SK-MEL-5 (cell line): ENCODE measurements at places on chromosomes 2 and 18. TPM values are rescaled to one million over a fixed set of nuclear protein-coding genes. Genes with fewer than 3 reads are reported as not detected.
A peak's percentile ranks its signal among the peaks of the same experiment; 100 is the strongest.

GRCh38 chr2:201432038-201432620 is 19.1 kb downstream of the TRAK2 start:
- no peak for DNase-seq

Gene OSBPL6
- 3.7 and 5.1 TPM in 2 replicates for total RNA-seq

GRCh38 chr18:46035696-46036680 is 36.1 kb downstream of the PSTPIP2 start:
- no peak for DNase-seq

DNA sequence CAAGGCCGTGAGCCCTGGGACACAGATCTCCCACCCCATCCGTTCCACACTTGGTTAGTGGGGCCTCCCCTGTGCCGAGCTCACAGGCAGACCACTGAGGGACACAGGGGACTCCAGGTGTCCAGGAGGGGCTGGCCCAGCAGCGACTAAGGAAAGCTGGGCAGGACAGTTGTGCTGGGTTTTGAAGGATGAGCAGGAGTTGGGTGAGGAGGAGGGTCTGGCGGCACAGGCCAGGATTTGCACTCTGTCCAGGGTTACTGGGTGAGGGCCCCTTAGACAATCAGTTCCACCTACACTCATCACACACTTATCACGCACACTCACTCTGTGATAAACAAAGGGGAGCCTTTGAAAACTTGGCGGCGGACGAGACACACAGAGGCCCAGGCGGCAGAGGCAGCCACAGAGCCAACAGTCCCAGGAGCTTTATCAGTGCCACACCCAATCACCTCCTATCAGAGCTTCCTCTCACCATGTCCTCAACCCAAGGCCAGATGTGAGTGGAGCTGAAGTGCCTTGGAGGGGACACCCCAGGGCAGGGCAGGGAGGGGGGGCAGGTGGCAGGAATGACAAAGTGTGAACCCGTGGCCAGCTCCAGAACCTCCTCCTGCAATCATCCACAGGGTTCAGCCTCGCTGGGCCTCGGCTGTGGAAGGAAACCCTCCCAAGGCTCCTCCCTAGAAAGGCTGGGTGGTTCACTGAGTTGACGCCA is 26.6 kb downstream of the BIN1 start:
- DNase-seq, result no peak

DNA sequence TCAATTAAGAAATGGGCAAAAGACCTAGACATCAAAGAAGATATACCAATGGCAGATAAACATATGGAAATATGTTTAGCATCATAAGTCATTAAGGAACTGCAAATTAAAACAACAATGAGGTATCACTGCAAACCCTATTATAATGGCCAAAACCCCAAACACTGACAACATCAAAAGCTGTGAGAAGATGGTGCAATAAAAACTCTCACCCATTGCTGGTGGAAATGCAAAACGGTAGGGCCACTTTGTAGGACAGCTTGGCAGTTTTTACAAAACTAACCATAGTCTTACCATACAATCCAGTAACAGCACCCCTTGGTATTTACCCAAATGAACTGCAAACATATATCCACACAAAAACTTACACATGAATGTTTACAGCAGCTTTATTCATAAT is 213.1 kb downstream of the UBE2E3 start:
- no peak for DNase-seq

Gene CASP8
- 25.3 and 29.6 TPM in 2 replicates for total RNA-seq

Gene DSG1
- 0.08 TPM in 1 of 2 replicates, not detected in the other for total RNA-seq

DNA sequence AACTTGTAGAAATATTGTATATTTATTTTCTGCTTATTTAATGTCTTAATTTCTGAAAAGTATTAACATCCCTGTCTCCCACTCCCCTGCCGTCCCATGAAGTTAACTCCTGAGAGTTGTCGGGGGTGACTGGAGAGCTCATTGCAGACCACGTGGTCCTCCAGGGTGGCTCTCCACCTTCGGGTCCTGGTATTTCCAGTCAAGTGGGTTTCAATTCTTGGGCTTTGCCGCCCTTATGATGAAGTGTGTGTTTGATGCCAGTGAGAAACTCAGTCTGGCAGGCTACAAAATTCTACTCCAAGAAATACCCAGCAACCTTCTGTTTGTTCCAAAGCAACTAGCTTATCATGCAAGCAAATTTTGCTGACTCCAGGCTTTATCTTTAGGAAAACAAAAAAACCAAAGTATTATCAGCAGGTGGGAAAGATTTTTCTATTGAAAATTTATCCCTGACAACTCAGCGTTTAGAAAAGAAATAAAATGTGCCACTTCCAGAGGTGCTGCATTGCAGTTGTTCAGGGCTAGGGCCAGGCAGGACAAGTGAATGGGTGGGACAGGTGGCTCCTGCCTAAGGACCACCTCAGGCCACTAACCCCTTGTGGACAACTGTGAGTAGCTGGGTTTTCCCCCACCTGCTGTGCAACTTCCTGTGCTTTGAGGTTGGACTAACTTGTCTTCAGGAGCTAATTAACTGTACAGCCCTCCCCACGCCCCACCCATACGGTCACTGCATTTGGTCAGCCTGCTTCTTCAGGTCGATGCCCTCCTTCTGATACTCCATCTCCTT is 46.6 kb downstream of the BCL2L11 start:
- DNase-seq, result no peak

- DNase-seq, result no peak
Observed at GRCh38 chr2:236768393-236769140, 198.9 kb downstream of the ACKR3 start.

DNA sequence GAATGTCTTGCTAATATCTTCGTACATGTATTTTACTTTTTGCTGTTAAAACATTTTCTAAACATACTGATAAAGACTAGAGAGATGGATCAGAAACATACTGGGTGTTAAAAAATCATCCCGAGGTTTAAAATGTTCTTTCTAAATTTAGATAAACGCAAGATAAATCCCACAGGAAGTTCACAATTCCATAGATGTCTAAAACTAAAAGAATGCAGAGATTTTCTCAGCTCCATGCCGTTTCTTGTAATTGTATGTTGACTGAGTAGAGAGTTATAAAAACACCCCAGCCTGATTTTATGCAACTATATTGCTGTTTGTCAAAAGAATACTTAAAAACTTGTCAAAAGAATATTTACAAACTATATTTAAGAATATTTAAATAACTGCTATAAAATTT is 455.7 kb downstream of the ARHGAP15 start:
- no peak for DNase-seq

- DNase-seq, result no peak
Observed at GRCh38 chr2:155218292-155218924, 519.9 kb downstream of the KCNJ3 start.

- DNase-seq, result no peak
Observed at GRCh38 chr2:138421315-138421970, 80.1 kb upstream of the SPOPL start.

GRCh38 chr2:216082117-216082711 is 495 bp downstream of the TMEM169 start:
- no peak for DNase-seq

GRCh38 chr2:82027921-82028615 is 1723.5 kb upstream of the LRRTM1 start:
- DNase-seq, result no peak

DNA sequence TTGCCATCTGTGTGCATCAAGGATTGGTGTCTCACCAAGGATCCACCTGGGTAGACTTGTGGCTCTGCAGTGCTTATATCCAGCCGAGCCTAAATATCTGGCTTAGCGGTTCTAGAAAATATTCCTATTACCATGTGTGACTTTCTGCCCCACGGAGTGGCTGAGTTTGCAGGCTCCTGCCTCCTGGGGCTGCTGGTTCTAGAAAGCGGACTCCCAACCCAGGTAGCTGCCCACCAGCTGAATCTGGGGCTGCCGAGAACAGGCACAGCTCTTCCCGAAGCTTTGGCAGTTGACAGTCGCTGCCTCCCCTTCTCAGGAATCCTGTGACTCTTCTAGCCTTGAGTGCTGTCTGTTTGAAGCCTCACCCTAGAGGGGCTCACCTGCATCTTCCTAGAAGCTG is 104.6 kb downstream of the TPGS2 start:
- DNase-seq, result no peak

- DNase-seq, result no peak
Observed at GRCh38 chr2:168241208-168241607, 6.2 kb downstream of the STK39 start.

DNA sequence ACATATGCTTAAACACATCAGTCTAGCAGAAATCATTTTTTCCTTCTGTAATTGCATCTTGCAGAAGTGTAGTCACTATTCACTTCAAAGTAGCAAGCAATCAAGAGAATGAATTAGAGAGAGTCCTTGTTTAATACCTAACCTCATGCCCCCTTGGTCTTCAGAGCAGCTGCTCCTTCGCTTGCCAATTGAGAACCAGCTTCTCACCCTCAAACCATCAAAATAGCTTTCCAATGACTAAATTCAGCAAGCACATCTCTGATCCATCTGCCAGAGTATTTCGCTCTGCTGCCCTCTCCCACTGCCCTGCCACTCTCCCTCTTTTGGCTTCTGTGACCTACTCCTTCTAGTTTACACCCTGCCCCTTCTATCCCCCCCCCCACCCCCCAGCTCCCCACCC is 120.7 kb upstream of the AGAP1 start:
- DNase-seq, result no peak

GRCh38 chr18:74589021-74589420 is 8.6 kb upstream of the ZNF407 start:
- no peak for DNase-seq

Gene ACTR1B
- total RNA-seq, result 10.0 and 10.8 TPM in 2 replicates

- peak; percentile 32 for DNase-seq
Observed at GRCh38 chr2:208033701-208034502, 8.6 kb upstream of the PLEKHM3 start.

DNA sequence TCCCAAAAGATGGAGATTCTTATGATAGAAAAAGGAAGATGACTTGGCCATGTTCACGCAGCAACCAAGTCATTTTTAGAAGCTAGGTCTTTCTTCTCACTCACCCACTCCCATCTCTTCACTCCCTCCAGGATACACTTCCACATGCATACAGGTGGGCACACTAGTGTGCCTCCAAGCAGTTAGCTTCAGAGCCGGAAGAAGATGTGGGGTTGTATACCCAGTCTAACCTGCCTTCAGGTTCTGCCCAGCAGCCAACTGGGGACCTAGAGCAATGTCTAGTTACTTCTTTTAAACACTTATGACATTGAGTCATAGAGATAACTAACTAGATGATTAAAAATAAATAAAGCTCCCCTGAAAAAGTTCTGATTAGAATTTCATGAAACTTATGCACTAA is 21.8 kb upstream of the TANK start:
- no peak for DNase-seq

- DNase-seq, result no peak
Observed at GRCh38 chr2:178230396-178230795, 36.1 kb downstream of the OSBPL6 start.

DNA sequence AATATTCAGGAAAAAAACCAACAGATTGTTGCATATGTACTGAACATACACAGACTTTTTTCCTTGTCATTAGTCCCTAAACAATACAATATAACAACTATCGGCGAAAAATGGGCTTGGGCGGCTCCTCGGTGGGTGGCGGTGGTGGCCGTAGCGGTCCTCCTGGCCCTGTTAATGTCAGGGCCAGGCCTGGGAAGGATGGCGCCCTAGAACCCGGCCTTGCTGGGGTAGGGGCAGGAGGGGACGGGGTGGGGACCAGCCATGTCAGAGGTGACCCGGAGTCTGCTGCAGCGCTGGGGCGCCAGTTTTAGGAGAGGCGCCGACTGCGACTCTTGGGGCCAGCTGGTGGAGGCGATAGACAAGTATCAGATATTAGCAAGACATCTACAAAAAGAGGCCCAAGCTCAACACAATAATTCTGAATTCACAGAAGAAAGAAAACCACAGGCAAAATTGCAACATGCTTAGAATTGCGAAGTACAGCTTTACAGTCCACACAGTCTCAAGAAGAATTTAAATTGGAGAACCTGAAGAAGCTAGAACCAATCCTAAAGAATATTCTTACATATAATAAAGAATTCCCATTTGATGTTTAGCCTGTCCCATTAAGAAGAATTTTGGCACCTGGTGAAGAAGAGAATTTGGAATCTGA is 36.5 kb downstream of the ROCK2 start:
- DNase-seq, result no peak

GRCh38 chr2:136378712-136379595 is 261.0 kb upstream of the CXCR4 start:
- DNase-seq, result peak; percentile 66

DNA sequence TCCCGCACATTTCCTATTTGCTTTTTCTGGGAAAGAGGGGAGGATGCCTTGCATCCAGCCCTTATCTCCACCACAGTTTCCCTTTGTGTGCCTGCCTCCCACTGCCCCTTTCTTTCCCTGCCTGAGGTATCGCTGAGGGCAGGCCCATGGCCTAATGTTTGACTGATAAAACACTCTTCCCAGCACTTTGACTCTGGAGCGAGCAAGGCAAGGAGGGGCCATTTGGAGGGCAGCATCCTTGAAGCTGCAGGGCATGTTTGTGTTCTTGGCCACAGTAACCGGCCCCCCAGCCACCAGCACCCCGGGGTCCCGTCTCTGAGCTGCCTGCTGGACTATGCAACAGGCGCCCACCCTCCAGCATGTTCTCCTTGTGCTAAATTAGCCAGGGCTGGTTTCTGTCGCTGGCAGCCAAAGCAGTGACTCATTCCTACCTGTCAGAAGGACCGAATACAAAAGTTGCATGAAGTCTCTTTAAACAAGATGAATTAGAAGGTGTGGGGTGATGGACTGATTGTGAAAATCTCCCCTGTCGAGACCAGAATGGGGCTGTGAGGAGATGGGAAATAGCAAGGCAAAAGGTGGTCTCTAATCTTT is 50.7 kb downstream of the BCL2L11 start:
- no peak for DNase-seq

GRCh38 chr2:170966648-170967396 is 37.8 kb downstream of the GORASP2 start:
- DNase-seq, result peak; percentile 26

DNA sequence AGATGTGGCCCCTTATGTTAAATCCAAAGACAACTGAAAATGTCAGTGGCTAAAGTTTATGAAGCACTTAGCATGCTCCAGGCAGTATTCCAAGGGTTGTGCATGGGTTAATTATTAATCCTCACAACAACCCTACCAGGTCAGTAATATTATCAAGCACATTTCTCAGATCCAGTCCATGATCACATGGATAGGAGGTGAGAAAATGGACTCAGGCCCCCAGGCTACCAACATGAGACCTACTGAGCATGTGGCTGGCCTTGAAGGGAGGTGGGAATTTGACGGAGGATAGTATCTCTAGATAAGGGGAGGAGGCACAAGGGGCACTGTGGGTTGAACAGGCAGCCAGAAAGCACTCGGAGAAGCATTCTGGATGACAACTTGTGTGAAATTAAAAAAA is 412.0 kb downstream of the MEIS1 start:
- no peak for DNase-seq

- peak; percentile 21 for DNase-seq
Observed at GRCh38 chr2:137220438-137220993, 455.2 kb downstream of the THSD7B start.

DNA sequence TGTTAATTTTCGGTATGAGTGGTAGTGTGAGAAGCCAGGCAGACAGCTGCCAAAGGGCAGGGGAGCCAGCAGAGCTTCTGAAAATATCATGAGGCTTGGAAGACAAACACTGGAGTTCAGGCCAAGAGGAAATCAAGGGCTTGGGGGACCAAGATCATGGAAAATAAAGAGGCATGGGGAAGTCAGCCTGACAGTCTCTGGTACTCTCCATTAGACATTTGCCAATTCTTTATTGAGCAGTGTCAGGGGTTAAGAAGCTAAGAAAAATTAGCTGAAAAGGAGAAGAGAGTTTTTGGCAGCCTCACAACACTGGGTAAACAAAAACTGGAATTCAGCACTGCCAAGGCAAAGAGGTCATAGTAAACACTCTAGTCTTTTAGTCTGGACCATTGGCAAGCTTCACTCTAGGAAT is 612.7 kb downstream of the EPHA4 start:
- DNase-seq, result no peak
